ENCODE measurements at places on chromosomes 12 and 14.

DNA sequence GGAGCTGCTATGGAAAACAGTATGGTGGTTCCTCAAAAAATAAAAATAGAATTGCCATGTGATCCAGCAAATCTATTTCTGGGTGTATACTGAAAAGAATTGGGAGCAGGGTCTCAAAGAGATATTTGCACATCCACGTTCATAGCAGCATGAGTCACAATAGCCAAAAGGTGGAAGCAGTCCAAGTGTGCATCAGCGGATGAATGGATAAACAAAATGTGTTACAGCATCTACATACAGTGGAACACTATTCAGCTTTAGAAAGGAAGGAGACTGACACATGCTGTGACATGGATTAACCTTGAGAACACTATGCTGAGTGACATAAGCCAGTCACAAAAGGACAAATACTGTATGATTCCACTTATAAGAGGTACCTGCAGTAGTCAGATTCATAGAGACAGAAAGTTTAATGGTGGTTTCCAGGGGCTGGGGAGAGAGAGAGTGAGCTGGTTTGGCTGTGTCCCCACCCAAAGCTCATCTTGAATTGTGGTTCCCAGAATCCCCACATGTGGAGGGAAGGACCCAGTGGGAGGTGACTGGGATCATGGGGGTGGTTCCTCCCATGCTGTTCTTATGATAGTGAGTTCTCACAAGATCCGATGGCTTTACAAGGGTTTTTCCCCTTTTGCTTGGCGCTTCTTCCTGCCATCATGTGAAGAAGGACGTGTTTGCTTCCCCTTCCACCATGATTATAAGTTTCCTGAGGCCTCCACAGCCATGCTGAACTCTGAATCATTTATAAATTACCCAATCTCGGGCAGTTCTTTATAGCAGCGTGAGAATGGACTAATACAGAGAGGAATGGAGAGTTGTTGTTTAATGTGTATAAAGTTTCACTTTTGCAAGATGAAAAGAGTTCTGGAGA, 17.6 kb upstream of the TBC1D30 start:
- DNase-seq, result peak; percentile 54

DNA sequence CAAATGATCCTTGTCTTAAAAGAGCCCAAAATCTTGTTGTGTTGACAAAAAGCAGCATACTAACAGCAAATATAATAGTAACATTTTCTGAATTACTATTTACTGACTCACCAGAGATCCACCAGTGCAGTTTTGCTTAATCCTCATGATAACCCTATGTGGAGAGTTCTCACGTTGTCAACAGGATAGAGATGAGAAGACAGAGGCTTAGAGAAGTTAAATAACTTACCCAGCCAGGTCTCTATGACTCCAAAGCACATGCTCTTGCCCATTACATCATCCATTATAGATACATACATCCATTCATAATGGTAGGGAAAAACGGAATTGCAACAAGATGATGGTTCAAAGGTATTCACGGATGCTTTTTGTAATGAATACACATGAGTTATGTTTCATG, 111.9 kb downstream of the PAX9 start:
- DNase-seq, result peak; percentile 3

DNA sequence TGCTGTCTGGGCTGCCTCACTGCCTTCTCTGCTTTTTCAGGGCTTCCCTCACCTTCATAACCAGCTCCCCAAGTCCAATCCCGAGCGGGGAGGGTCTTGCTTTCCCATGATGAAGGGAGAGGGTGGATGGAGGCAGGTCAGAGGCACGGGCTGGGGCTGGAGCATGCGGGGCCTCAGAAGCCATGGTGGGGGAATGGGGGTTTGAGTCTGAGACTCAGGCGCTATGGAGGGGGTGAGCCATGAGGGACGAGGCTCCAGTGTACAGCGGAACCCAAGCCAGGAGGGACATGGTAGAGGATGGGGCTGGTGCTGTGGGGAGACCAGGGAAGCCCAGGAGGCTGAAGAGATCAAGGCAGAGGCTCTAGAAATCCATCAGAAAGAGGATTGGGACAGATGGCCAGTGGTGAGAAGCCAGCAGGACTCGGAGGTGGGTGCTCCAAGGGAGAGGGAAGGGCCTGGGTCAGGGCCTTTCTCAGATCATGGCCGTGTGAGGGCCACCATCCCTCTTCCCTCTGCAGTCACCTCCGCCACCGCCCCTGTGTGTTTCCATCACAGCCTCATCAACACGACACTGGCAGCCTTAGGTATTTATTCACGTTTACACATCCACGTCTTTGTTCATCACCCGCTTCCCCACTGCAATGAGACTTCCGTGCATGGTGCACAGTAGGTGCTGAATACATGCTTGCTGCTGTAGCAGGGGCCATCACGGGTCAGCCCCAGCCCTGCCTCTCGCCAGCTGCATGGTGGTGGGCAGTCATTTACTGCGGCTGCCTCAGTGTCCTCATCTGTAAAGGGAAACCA, 144.7 kb downstream of the ADGRD1 start:
- no peak for DNase-seq

DNA sequence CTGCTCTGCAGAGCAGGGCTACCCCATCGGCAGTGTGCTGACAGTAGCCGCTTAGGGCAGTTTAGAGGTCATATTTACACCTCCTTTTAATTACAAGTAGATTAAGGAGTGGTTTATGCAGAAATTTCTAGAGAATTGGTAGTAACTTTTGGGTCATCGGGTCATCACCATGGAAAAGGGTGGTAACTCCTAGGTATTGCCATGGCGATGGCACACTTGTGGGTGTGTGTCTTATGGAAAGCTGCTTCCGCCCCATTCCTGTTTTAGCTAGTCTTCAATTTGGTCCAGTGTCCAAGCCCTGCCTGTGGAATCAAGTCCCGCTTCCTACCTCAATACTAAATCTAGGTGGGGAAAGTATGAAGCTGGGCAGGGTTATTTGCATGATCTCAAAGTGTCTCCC, 29.5 kb upstream of the ZNF740 start:
- no peak for DNase-seq

DNA sequence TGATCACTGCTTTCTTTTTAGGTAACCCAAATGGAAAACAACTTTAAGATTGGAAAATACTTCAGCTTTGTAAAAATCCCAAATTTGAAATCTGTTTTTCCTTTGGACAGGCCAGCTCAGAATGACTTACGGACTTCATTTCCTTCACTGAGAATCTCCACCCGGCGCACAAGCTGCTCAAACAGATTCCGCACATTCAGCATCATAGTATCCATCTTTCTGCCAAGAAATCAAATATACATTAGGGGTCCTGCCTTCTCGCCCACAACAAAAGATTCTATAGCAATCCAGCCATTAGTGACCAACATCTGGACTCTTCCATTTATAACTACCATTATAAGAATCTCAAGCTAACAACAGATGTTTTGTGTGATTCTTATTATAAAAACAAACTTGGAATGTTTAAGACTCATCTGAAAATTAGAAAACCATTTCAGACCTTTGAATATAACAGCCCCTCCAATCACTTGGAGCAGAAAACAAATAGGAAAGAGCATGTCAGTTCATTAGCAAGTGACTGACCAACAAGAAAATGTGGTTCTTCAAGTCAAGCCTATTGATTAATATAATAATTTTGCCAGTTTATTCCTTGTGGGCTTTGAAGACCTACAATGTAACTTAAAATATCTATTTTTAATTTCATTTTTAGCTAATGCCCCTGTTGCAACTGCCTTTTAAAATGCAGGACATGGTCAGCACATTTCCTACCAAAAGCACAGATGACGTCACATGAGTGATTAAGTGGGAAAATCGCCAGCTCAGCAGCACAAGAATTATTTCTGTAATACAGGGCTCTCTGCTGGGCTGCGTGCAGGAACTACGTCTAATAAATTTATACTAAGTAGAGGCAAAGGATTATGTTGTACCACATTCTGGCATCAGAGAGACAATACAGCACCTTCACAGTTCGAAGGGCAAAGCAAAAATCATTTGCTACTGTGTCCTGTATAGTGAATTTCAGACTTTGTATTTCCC, 8.5 kb downstream of the RACGAP1 start:
- DNase-seq, result peak; percentile 97

GRCh38 chr12:16163901-16164300, 113.6 kb downstream of the SLC15A5 start:
- DNase-seq, result peak; percentile 4

DNA sequence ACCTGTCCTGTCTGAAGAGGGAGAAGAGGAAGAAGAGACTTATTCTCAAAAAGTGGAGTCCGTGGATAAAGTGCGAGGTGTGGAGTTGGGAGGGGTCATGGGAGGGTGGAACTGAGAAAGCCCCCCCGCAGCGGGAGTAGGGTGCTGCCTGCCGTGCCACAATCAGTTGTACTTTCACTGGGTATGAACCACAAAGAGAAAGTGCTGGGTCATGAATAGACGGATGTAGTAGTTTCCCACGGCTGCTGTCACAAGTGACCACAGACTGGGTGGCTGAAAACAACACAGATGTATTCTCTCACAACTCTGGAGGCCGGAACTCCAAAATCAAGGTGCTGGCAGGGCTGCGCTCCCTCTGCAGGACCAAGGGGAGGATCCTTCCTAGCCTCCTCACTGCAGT, 5.5 kb downstream of the DNAH10 start:
- DNase-seq, result no peak

GRCh38 chr12:59396519-59396918, 199.3 kb upstream of the SLC16A7 start:
- no peak for DNase-seq

- DNase-seq, result peak; percentile 67
Observed at GRCh38 chr14:24372701-24373416, 4.9 kb downstream of the NFATC4 start.

- DNase-seq, result peak; percentile 84
Observed at GRCh38 chr12:6084261-6084968, 40.1 kb downstream of the VWF start.

DNA sequence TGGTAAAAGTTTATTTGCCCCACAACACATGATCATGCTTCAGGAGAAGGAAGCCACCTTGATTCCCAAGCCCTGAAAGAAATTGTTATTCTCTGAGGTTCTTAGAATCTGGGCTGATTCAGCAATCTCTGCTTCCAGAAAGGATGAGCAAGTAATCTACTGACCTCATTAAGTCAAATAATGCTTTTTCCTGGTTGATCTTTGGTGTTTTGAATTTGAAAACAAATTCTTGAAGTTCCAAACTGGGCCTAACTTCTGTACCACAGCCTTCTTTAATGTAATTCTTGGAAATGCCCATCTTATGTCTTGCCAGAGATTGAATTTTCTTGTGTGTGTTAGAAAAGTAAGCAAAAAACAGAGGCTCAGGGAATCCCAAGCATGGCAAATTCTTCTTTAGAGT, 319.2 kb upstream of the DDHD1 start:
- DNase-seq, result no peak

GRCh38 chr12:92827836-92828431, 101.2 kb downstream of the EEA1 start:
- DNase-seq, result peak; percentile 73

All from fibroblast of pulmonary artery (primary cell).